ENCODE measurements at places on chromosomes 4 and X. TPM values are rescaled to one million over a fixed set of nuclear protein-coding genes. Genes with fewer than 3 reads are reported as not detected.

Gene SHOX
- total RNA-seq: not detected

Gene SNX12
- total RNA-seq: 47.7 TPM

DNA sequence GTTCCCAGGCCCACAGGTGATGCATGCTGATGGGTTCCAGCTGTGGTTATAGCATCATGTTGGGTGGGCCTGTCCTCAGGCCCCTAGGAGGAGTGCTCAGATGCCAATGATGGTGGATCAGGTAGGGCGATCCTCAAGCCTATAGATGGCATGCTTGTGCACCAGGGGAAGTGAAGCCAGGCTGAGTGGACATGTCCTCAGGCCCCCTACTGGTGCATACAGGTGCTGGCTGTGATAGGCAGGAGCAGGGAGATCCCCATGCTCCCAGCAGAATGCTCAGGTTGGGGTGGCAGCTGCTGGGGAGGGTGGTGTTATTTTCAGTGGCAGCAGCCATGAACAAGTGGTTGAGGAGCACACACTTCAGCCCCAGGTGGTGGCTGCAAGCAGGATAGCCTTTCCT is 96.0 kb downstream of the SMARCA1 start:
- no peak for DNase-seq

DNA sequence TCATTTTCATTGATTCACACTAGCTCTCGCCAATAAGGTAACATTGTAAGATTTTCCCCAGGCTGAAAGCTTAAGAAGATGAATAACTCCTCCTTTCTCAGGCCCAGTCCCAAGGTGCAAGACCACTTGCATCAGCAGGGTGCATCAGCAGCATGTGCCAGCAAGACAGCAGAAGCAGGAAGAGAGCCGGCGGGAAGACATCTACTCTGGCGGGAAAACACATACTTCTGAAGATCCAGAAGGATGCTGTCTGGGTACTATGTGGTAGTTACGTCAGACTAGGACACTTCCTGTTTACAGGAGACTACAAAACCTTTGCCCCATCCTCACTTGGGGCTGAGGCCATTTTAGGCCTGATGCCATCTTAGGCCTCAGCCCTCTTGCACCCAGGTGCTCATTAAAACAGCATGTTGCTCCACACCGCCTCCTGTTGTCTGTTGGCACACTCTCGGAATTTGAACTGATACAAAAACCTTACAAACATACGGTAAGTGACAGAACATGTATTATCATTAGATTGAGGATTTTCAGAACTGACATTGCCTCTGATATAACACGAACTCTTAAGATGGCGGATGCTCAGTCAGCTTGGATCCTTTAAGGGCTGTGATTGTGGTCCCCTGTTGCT is 886.5 kb upstream of the EPHA5 start:
- DNase-seq: no peak

All from lower lobe of right lung (tissue), 2 donors.